Endodermal cell (in vitro differentiated cells): ENCODE measurements at places on chromosomes 12 and 14. TPM values are rescaled to one million over a fixed set of nuclear protein-coding genes. Genes with fewer than 3 reads are reported as not detected.

GRCh38 chr14:71089971-71090370 lies 182.7 kb downstream of the PCNX1 start:
- H3K27ac ChIP-seq = no peak overlapping the region
- no peak overlapping the region for H3K4me3 ChIP-seq
- DNase-seq = no peak
- peaks cover 80% of the 10 kb centered on the region for H3K36me3 ChIP-seq

DNA sequence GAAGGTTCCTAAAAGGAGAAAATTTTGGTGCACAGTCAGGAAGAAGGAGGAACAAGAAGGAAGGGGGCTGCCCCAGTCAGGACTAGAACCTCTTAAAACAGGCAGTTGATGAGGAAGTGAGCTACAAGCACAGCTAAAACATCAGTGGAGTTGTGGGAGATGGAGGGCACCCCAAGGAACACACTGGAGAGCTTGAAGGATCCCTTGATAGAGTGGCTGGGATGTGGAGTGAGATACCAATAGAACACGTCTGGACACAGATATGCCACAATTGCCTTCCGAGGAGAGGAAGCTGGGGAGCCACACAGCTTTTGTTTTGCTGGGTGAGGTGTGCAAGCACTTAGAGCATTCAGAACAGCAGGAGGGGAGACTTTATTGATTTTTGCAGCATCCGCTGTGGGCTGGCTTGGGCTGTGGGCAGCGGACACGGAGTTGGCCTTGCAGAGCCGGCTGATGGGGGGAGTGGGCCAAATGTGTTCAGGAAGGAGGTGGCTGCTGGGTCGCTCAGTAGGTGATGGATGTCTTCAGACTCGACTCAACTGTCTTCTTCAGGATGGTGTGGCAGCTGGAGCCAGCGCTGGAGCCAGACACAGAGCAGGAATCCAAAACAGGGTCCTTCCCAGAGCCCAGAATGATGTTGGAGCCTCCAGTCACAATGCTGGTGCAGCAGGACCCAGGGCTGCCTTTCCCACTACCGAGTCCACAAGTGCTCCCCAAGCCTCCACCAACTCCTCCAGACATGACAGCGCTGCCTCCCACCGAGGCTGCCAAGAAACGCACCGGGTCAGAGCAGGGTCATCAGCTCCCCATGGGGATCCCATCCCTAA lies 4.7 kb upstream of the KRT79 start:
- H3K27ac ChIP-seq = no peak overlapping the region
- no peak overlapping the region for H3K4me3 ChIP-seq
- H3K36me3 ChIP-seq = no peaks in the 10 kb centered on the region
- no peaks in the 10 kb centered on the region for H3K27me3 ChIP-seq
- H3K4me1 ChIP-seq = no peaks in the 10 kb centered on the region

TMPO gene
- total RNA-seq = 95.3 to 209 TPM (median 203 TPM) in 3 replicates

IFI27 gene
- 5.4 to 9.0 TPM (median 7.1 TPM) in 3 replicates for total RNA-seq

PROX2 gene
- not detected in 3 replicates for total RNA-seq

DNA sequence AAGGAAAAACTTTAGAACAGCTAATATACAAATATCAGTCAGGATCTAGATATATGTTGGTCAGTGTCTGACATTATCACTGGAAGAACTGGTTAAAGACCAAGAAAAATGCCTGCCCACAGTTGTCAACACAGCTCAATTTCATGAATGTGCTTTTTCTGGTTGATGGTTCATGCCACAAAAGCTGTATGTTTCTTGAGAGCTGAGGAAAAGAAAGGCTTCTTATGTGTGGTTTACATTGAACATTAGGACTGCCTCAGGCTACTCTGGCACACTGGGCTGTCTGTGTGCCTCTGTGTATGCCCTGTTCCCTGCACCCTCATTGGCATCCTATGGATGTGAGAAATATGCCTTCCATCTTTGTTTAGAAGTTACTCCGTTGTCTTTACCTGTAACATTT lies 218.8 kb upstream of the RGS6 start:
- no peak for DNase-seq
- no peak overlapping the region for H3K4me3 ChIP-seq
- H3K4me1 ChIP-seq = peaks cover 3% of the 10 kb centered on the region

GRCh38 chr14:90091393-90091792 lies 29.6 kb downstream of the KCNK13 start:
- no peak overlapping the region for H3K27ac ChIP-seq
- DNase-seq = no peak
- peaks cover 4% of the 10 kb centered on the region for H3K27me3 ChIP-seq
- peaks cover 5% of the 10 kb centered on the region for H3K4me1 ChIP-seq
- H3K4me3 ChIP-seq = no peak overlapping the region

DNA sequence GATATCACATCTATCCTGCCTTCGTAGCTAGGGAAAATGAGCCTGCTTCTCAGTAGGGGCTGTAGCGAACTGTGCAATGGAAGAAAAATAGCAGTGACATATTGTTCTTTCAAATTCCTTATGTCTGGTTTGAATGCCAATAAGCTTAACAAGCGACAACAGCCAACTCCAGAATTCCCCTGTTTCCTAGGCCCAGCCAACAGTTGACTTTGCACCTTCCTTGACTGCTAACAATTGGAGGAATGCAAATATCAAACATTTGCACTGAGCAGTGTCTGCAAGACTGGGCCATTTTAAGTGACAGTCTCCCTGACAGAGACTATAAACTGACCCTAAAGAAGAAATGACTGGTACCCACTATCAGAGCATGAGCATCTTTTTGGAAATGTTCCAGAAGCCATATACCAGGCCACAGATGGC lies 12.0 kb upstream of the SERPINA1 start:
- peaks cover 10% of the 10 kb centered on the region for H3K4me1 ChIP-seq
- H3K36me3 ChIP-seq = no peaks in the 10 kb centered on the region
- no peak for DNase-seq

DNA sequence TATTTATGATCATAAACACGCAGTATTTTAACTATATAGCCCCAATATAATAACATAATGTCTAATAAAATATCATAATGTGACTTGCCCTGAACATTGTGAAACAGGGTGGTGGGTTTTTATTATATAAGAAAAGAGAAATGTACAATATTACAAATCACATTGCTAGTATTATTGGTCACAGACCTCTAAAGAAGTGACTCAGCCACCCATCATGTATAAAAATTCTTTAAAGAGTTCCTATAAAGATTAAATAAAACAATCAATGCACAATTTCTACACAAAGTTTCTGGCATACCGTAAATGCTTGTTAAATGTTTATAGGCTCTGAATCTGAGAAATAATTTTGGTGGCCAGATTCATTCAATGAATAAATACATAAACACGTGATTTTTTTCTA lies 28.9 kb downstream of the ABCC9 start:
- no peaks in the 10 kb centered on the region for H3K4me1 ChIP-seq
- H3K27ac ChIP-seq = no peak overlapping the region
- no peaks in the 10 kb centered on the region for H3K27me3 ChIP-seq
- no peak for DNase-seq

DNA sequence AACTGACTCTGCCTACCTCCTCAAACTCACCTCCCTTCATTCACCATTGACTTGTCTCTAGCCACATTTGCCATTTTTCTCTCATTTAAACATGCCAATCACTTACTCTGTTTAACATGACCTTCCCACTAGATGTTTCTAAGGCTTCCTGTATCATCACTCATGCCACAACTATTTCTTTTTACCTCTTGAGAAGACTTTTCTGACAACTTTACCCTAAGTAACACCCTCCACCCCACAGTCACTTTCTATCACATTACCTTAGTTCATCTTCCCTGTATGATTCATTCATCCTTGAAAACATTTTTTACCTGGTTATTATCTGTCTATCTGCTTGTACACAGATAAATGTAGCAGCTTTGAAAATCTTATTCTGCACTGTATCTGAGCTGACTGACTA lies 19.4 kb downstream of the PLCZ1 start:
- H3K4me1 ChIP-seq = no peaks in the 10 kb centered on the region
- H3K27me3 ChIP-seq = no peaks in the 10 kb centered on the region
- DNase-seq = no peak
- H3K27ac ChIP-seq = no peak overlapping the region
- H3K36me3 ChIP-seq = no peaks in the 10 kb centered on the region

- H3K4me3 ChIP-seq = no peak overlapping the region
- no peak for DNase-seq
- H3K27ac ChIP-seq = no peak overlapping the region
- no peaks in the 10 kb centered on the region for H3K36me3 ChIP-seq
- no peaks in the 10 kb centered on the region for H3K27me3 ChIP-seq
Measured at GRCh38 chr12:116565963-116566362, 6.8 kb downstream of the MAP1LC3B2 start.

- H3K27me3 ChIP-seq = no peaks in the 10 kb centered on the region
- no peak overlapping the region for H3K4me3 ChIP-seq
- H3K36me3 ChIP-seq = no peaks in the 10 kb centered on the region
- no peak overlapping the region for H3K27ac ChIP-seq
Measured at GRCh38 chr12:129328235-129328634, 475.0 kb downstream of the GLT1D1 start.

- no peak overlapping the region for H3K27ac ChIP-seq
- H3K27me3 ChIP-seq = no peaks in the 10 kb centered on the region
- H3K4me3 ChIP-seq = no peak overlapping the region
- peaks cover 11% of the 10 kb centered on the region for H3K4me1 ChIP-seq
- peaks cover 46% of the 10 kb centered on the region for H3K36me3 ChIP-seq
- peak; percentile 94 for DNase-seq
Measured at GRCh38 chr12:6062757-6063735, 61.4 kb downstream of the VWF start.

KCNH5 gene
- total RNA-seq = 3.9 and 4.1 TPM in 2 replicates

MUCL1 gene
- not detected in 2 replicates for total RNA-seq

- no peaks in the 10 kb centered on the region for H3K27me3 ChIP-seq
- no peaks in the 10 kb centered on the region for H3K4me1 ChIP-seq
- H3K4me3 ChIP-seq = no peak overlapping the region
Measured at GRCh38 chr14:66782853-66783252, 274.9 kb downstream of the GPHN start.
